ENCODE measurements at places on chromosomes 16 and 17.

- no peak for DNase-seq
Measured at GRCh38 chr16:68283346-68283745, 19.0 kb downstream of the SLC7A6 start.

GRCh38 chr16:58236231-58236690 lies 38.4 kb upstream of the CSNK2A2 start:
- DNase-seq, result peak; percentile 76

GRCh38 chr17:62678214-62678919 lies 50.9 kb downstream of the MRC2 start:
- DNase-seq, result no peak

- DNase-seq, result no peak
Measured at GRCh38 chr17:83093506-83093905, 14.1 kb downstream of the METRNL start.

- no peak for DNase-seq
Measured at GRCh38 chr16:81818905-81819304, 39.8 kb downstream of the PLCG2 start.

DNA sequence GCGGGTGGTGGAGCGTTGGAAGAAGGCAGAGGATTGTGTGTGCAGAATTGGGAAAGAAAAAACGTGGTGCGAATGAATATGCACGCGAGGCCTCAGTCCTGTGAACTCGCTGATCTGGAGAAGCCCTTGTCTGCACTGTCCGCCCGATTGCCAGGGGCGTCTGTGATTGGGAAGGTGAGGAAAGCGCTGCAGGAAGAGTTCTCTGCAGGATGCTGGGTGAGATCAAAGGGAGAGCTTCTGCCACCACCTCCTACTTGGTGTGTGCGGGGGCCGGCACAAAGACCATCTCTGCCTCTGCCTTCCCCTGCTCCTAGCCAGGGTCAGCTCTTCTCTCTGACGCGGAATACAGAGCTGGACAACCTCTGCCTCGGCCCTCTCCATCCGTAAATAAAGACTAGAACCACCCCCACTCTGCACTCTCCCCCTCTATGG lies 841 bp upstream of the RAB5C start:
- no peak for DNase-seq

DNA sequence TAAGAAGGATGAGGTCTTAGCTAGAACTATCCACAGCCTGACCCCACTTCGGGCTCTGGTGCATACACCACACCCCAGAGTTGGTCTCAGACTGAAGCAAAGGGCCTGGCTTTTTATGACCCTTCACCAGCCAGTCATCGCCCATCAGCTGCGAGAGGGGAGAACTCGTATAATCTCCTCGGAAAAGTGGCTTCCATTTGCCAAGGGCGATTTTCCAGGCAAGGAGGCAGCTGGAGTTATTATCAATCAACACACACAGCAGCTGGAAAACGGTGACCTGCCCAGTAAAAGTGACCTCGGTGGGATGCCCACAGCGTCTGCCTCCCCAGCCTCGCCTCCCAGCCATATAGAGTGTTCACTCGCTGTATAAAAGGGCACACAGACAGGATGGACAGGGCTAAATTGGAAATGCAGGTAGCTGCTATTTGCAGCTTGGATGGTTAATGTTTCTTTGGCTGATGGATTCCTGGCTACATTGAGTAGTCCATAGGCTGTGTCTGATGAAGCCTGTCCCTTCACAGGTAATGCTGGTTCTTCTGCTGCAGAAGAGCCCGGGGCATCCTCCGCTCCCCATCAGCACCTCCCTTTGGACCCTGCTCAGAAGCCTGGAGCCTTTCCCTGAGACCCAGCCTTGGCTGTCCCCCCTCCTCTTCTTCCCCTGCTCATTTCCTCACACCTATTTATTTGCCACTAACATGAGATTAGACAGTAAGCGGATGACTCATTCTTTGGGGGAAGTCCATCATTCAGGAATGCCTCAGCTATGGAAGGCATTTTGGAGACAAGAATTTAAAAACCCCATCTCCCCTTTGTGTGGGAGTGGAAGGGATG lies 45.7 kb downstream of the TMEM186 start:
- no peak for DNase-seq

- DNase-seq, result no peak
Measured at GRCh38 chr16:85398050-85398451, 215.1 kb upstream of the GSE1 start.

GRCh38 chr17:32916134-32916533 lies 11.8 kb upstream of the TMEM98 start:
- DNase-seq, result no peak

DNA sequence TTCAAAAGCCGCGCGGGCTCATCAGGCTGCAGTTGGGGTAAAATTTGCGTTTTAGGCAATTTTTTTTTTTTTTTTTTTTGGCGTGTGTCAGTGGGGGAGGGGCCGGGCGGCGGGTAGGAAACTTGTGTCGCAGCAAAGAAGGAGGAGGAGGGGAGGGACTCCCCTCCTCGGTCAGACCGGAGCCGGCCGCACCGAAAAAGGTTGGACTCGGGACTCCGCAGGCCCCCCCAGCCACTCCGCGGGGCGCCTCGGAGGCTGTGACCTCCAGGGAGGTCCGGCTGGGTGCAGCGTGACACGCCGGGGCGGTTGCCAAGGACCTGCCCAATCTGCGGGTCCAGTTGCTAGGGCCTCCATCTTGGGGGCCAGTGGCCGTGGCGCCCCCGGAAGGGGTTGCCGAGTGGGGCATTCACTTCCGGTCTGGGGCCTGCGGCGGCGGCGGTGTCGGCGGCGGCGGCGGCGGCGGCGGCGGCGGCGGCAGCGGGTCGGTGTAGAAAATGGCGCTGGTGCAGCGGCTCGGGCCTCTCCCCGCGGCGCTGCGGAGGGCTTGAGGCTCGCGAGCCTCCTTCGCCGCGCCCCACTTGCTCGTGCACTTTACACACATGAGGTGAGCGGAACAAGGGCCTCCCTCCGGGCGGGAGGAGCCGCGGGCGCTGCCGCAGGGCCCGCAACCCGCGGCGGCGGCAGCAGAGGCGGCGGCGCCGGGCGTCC lies at the start of gene TNRC6A:
Gene TNRC6A (plus strand): TSS at position 409 of the 708 bp plus-strand sequence. CDS start 191 bp downstream, at position 600.
- peak; percentile 94 for DNase-seq

GRCh38 chr17:82962163-82962720 lies 117.2 kb upstream of the METRNL start:
- DNase-seq, result peak; percentile 23

GRCh38 chr16:86975445-86975844 lies 341.7 kb downstream of the C16orf95 start:
- DNase-seq, result no peak

- DNase-seq, result peak; percentile 56
Measured at GRCh38 chr17:50559674-50560184, 786 bp upstream of the CACNA1G start.

GRCh38 chr17:624341-624860 lies 90.2 kb downstream of the VPS53 start:
- no peak for DNase-seq

- DNase-seq, result no peak
Measured at GRCh38 chr16:15517743-15518377, 83.5 kb downstream of the BMERB1 start.

DNA sequence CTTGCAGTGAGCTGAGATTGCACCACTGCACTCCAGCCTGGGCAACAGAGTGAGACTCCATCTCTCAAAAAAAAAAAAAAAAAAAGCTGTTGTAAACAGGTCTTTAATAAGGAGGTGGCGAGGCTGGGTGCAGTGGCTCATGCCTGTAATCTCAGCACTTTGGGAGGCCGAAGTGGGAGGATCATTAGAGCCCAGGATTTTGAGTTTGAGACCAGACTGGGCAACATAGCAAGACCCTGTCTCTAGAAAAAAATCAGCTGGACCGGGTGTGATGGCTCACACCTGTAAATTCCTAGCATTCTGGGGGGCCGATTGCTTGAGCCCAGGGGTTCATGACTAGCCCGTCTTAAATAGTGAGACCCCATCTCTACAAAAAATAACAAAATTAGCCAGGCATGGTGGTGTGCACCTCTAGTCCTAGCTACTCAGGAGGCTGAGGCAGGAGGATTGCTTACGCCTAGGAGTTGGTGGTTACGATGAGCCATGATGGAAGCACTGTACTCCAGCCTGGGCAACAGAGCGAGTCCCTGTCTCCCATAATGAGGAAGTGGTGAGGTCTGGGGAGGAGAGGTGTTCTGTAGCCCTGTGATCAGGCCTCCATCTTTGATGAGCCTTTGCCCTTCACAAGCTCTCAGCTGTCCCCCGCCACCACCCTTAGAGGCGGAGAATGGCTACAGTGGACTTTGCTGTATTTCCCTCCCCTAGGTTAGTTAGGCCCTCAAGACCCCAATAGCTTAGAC lies 36.2 kb downstream of the ZNF778 start:
- no peak for DNase-seq

DNA sequence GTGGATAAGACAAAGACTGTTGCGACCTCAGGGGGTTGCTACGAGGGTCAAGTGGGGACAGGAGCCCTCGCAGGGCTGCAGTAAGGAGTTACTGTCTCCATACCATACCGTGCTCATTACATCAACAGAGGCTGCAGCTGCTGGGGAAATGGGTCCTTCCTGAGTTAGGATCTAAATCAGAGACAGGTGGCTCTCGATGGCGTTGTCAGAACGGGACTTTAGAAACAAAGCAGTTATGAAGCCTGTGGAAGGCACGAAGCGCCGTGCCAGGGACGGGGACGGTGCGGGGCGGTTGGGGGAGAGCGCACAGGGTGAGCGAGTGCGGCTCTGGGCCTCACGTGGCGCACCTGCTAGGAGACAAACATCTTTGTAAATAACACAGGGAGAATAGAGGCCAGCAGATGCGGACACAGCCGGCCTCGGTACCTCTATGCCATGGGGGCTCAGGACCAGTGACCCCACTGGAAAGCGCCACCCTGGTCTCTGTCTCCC lies 34.4 kb downstream of the ZCCHC14 start:
- DNase-seq, result no peak

DNA sequence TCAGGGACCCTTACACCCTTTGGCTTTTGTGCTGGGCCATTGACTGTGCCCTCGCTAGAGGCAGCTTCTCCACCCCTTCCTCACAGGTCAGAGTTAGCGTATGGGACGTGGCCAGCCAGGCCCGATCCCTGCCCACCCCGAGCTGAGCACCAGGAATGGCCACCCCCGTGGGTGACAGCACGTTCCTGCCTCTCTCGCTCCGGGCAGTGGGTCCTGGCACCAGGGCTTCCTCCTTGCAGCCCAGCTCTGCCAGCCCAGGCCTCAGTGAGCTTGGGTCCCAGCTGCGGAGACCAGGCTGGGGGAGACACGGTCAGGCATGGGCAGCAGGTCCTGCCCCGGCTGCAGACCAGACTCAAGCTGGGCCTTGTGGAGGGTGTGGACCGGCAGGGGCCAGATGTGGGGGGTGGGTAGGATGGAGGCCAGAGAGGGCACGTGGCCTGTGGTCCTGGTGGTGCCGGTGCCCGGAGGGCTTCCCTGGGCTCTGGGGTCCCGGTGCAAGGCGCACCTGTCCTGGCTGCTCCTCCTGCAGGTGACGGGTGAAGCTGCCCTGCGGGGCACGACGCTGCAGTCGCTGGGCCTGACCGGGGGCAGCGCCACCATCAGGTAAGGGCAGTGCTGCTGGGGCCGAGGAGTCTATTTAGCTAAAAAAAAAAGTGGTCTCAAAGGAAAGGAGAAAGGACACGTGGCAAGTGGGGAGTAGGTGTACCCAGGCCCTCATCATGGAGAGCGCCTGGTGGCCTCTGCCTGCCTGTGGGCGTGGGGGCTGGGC lies 18.2 kb downstream of the ASPSCR1 start:
- no peak for DNase-seq

DNA sequence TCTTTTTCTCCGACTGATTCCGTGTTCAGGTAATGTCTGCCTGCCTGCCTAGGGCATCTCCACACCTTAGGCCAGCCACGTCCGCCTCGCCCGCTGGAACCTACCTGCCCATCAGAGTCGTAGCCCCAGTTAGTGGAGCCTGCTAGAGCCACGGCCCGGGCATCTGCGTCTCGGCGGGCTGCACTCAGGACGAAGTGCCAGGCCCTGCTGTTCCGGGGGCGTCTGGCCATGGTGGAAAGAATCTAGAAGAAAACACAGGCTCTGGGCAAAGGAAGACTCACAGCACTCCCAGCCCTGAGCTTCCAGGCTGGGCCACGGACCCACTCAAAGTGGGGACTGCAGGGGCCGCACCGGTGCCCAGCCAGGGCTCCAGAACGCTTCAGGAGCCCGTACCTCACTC lies 1.1 kb downstream of the SPSB3 start:
- no peak for DNase-seq

DNA sequence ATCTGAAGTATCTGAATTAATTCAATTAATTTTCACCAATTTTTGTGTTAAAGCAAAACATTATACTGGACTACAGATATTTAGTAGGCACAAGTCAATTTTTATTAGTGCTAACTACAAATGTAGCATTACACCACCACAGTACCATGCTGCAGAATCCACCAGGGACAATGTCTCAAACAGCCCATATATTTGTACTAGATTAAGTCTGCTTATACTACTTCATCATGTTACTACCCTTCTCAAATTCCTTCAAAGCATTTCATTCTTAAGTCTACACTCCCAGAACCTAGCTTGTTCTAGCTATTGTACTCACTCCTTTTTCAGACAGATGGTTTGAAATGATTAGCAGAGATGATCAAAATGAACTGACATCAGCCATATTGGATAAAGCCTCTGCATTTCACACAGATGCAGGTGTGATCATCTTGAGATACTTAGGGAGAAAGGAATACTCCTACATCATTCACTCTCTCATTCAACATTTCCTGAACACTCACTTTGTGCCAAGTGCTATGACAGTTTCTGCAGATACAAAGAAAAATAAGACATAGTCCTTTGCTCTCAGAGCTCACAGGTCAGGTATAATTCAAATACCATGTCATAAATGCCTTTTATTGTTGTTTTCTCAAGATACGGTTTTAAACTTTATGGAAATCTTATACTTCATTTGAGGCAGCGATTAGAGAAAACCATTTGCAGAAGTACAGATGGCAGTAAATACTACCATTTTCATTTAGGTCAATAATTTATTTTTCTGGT lies 47.7 kb downstream of the SMURF2 start:
- no peak for DNase-seq

- DNase-seq, result peak; percentile 14
Measured at GRCh38 chr17:2963332-2964027, 99.9 kb downstream of the OR1D5 start.

DNA sequence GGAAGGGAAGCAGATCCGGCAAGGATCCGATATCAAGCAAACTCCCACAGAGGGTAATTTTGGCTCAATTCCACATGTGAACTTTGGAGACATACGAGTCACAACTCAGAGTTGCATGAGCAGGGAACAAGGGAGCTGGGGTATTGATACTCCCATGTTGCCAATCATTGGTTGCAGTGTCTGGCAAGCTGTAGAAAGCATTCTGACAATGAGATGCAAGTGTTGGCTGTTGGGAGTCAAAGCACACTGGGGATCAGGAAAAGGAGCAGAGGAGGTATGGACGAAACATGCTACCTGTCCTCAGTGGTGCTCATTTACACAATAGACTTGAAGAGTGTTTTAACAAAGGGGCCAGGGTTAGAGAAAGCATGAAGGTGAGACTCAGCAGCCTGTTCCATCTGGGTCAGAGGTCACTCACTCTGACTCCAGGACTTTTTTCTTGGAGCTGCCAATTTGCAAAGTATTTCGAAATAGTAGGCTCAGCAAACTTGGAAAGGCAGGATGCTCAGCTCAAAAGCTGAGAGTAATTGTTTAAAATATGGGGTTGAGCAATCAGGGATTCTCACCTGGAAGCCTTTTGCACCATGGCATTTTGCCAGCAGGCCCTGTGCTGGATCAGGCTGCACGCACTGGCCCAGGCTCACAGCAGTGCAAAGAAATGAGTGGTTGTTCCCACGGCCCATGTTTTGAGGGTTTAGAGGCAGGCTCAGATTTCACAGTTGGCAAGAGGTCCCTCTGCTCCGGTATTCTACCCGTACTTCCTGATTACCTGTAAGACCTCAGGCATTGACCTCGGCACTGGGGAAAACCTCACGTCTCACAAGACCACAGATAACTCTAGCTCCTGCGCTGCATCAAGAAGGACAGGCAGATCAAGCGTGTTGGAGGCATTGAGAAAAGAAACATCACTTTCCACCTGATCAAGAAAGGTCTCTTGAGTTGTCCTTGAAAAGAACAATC lies 17.6 kb upstream of the NKD1 start:
- DNase-seq, result no peak
